ENCODE measurements at places on chromosomes 12 and 14.

DNA sequence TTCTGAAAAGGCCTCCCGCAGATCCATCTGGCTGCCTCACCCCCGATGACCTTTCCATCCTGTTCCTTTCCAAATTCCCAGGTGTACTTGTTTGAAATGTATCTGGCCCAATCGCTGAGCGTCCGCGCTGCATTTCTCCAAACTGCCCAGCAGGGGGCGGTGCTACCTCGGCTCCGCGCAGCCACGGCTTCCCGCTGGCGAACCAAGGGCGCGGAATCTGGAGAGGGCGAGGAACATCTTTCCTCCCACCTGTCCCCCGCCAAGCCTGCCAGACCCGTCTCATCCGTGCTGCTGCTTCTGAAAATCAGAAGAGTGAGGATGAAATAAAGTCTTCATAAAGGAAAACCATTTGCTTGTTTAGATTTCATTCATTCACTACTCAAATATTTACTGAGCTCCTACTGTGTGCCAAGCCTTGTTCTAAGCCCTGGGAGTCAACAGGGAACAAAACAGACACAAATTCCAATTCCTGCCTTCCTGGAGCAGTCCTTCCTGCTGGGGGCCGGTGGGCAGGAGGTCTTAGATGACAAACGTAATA, 16.8 kb upstream of the MYL2 start:
- DNase-seq: peak; percentile 32

GRCh38 chr14:80850197-80850814, 91.2 kb downstream of the CEP128 start:
- DNase-seq: peak; percentile 36

GRCh38 chr12:79552192-79552591, 138.6 kb downstream of the PAWR start:
- DNase-seq: no peak

GRCh38 chr14:34198096-34198495, 247.2 kb upstream of the EGLN3 start:
- DNase-seq: no peak

GRCh38 chr14:22646570-22647254, 2.6 kb upstream of the OR6J1 start:
- peak; percentile 83 for DNase-seq

DNA sequence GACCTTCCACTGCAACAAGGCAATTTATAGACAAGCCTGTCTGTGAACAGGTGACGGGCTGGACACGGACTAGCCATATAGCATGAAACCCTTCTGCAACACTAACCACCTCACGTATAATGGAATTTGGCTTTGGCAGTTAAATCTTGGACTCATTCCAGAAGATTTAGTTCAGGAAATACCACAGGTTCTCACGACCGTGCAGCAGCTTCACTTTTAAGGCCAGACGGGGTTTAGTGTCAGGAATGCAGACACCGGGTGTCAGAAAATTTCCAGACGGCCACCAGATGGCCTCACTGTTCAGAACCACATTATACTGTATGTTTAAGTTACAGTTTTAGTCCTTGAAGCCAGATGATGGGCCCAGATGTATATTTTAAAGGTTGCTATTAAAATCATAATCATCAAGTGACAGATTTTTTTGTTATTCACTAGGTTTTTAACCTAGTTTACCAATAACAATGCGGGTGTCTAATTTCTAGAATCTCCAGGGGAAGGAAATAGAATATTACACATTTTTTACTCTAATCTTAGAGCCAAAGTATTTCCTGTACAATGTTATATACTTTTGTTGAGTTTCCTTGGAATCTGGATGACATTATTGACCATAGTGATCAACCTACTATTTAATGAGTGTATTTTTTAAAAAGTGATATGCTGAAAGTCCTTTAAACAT, 90.5 kb upstream of the TMPO start:
- peak; percentile 88 for DNase-seq

DNA sequence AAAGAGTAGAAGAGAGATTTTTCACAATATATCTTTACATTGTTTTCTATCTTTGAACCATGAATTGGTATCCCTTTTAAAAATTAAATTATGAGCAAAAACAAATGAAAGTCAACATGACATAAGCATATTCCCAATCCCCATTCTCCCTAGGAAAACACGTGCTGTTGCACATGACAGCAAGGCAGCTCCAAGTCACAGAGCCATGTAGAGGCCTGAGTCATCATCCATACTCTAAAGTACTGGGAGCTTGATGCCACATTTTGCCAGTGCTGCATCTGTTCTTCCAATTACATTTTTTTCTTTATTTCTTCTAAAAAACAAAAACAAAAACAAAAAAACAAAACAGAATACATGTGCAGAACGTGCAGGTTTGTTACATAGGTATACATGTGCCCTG, 115.2 kb downstream of the ITPR2 start:
- no peak for DNase-seq

GRCh38 chr14:70794294-70794693, 15.0 kb downstream of the MAP3K9 start:
- DNase-seq: no peak

DNA sequence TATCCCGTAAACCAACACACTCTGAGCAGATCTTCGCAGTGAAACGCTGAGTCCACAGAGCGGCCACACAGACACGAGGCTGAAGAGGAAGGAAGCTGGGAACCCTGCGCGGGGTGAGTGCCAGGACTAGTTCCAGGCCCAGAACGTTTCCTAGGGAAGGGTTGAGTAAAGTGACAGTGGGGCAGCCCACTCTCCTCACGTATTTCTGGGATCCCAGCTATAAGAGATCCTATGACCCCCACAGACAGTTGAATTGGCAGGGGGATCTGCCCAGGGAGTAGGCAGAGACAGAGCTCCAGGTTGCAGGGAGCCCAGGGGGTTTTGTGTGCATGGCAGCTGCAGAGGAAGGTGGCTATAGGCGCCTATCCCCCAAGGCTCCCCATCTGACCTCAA, 51.1 kb downstream of the GTF2A1 start:
- DNase-seq: peak; percentile 18

DNA sequence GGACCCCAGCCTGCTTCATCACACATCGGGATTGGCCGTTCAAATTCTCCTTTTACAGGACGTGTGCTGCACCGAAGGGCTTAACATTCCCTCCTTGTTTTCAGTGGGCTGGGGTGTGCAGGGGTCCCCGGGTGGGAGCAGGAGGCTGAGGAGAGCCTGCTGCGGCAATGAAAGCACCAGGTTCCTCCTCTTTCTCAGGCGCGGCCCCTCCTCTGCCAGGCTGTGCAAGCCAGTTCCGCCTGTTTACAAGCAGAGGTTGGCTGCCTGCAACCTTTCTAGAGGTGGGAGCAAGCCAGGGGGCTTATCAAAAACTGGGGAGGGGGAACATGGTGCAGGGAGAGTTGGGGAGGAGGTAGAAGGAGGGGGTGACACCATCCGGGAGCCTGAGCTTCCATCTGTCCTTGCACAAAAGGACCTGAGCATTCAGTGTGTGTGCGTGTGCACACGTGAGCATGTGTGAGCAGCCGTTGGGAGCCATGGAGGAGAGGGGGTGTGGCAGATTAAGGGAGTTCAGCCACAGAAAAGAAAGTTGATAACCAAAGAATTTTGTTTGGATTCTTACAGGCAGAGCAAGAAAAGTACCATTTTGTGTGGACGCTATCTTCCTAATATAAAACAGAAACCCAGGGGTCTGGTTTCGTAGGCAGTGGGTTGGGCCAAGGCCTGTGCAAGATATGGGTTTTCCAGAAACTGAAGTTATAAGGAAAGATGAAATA, 108.8 kb upstream of the RFLNA start:
- no peak for DNase-seq

GRCh38 chr12:76690921-76691700, 72.8 kb upstream of the ZDHHC17 start:
- peak; percentile 85 for DNase-seq

DNA sequence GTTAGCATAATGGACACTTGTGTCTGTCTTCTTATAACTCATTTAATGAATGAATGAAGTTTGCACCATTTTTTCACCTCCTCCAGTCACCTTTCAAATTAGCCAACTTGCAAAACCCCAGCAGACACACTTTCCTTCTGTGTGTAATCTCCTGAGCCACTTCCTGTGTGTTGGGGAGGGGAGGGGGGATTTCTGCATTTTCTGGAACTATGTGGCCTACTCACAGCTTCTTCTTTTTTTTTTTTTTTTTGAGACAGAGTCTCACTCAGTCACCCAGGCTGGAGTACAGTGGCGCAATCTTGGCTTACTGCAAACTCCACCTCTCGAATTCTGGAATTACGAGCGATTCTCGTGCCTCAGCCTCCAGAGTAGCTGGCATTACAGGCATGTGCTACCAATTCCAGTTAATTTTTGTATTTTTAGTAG, 4.1 kb upstream of the SERPINA1 start:
- peak; percentile 81 for DNase-seq

- DNase-seq: no peak
Measured at GRCh38 chr14:20686386-20687143, 2.0 kb upstream of the ANG start.

DNA sequence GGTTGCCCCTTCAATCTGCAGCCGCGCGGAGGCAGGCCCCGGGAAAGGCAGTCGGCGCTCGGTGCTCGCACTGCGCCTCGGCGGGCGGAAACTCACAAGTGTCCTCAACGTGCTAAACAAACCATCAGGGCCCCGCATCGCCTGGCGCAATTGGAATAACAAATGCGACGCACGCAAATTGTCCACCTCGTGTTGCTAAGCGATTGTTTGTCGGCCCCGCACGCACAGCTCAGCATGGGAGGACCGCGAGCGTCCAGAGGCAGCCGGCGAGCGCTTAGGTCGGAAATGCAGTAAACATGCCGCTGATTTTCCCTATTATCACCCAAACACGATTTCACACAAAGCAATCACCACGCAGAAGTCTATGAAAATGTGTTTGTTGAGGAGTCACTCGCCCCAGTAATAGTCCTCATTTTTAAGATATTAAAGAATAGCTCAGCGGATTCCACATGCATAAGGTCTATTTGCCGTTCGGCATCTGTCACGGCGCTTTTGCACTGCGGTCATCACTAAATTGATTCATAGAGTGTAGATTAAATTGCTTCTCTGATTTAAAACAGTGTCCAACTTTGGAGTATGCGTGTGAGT, 3.2 kb upstream of the GSC start:
- no peak for DNase-seq

DNA sequence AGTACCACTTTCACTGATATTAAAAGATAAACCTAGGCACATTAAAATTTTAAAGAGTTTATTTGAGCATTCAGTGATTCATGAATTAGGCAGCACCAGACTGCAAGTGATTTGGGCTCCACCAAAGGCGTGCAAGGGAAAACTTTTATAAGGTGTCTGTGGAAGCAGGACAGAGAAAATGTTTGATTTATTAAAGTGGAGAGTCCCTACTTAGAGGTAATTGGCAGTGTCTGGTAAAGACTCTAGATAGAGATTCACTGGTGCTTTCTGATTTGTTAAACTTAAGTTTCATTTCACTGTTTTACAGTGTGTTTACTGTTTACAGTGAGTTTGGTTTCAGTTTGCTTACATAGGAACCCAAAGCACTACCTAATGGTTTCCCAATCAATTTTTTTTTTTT, 72.8 kb downstream of the ANKS1B start:
- DNase-seq: no peak

DNA sequence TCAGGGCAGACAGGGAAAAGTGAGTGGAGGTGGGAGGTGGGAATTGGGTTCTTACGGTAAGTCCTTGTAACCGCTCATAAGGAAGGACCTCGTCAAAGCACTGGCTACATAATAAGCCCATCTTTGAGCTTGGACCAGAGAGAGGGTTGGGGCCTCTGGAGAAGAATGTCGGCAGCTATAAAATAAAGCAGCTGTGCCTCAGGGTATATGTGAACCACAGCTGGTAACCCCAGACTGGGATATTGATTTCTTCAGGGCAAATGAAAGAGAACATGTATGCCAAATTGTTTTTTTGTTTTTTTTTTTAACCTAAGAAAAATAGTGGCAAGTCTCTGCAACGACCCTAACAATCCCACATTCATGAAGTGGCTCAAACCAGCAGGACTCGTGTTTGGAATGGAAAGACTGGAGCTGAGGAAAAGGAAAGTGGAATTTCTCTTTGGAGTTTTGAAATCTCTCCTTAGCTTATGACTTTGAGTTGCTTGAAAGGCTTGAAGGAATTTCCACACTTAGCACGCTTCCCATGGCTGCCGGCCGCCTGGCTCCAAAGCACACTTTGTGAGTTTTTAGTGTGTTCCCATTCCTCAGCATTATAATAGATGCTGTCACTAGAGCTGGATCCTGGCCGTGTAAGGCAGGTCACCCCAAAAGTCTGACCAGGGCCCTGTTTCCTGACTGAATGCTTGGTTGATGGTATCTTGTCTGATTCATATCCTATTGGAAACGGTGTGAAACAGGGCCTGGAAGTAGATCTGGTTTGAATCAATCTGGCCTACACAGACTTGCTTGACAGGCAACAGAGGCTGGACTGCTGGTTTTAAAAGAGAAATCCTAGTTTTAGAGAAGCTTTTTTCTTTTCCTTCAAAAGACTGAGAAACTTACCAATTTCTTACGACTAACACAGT, 244.7 kb downstream of the MSRB3 start:
- peak; percentile 78 for DNase-seq

GRCh38 chr12:23168459-23168858, 543.5 kb downstream of the ETNK1 start:
- DNase-seq: no peak

GRCh38 chr14:96148631-96149030, 56.0 kb upstream of the BDKRB2 start:
- no peak for DNase-seq

- peak; percentile 17 for DNase-seq
Measured at GRCh38 chr12:81492131-81492720, 266.9 kb downstream of the PPFIA2 start.

GRCh38 chr12:121770388-121770787, 23.1 kb downstream of the RHOF start:
- no peak for DNase-seq

DNA sequence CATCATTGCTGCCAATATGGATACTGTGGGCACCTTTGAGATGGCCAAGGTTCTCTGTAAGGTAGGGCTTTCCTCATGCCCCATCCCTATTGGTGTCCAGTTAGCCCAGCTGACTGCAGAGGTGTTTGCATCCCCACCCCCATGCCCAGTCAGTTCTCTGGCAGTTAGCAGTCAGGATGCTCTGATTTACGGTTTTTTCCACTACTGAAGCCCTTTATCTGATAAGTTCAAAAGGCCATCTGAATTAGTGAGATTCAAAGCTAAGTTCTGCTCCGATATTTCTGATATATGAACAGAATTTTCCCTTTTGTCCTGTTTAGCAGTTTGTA, 773 bp downstream of the GMPR2 start:
- DNase-seq: no peak

DNA sequence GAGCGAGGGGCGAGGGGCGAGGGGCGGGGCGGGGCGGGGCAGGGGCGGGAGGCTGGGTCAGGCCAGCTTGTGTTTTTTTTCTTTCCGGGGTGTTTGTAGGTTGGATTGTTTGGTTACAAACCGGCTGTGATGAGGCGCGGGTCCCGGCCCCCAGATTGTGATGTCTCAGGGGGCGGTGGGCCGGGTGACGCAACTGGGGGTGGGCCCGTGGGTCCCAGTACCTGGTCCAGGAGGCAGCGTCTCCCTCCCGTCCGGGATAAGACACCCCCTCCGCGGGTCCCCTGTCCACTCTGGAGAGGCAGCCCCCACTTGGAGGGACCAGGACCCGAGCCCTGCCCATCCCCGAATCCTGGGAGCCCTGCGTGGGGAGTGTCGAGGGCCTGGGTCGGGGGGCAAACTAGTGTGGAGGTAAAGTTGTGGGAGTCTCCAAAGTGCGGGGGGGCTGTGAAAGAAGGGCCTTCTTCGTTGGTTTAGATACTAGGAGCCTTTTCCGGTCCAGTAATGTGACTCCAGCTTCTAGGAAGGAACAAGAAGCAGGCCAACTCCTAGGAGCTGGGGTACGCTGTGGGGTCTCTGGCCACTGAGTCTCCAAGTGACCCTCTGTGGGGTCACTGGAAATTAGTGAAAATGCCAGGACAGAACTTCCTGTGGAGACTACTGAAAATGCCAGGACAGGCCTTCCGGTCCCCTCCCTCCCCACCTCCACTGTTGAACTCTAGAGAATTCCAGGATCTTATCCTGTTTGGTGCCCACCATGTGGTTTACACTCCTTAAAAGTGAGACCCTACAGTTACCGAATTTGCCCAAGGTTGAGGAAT, 579 bp upstream of the CLMN start:
- no peak for DNase-seq

Data from fibroblast of skin of right biceps (primary cell).